ENCODE measurements at places on chromosomes 12 and 14. TPM values are rescaled to one million over a fixed set of nuclear protein-coding genes. Genes with fewer than 3 reads are reported as not detected.

DNA sequence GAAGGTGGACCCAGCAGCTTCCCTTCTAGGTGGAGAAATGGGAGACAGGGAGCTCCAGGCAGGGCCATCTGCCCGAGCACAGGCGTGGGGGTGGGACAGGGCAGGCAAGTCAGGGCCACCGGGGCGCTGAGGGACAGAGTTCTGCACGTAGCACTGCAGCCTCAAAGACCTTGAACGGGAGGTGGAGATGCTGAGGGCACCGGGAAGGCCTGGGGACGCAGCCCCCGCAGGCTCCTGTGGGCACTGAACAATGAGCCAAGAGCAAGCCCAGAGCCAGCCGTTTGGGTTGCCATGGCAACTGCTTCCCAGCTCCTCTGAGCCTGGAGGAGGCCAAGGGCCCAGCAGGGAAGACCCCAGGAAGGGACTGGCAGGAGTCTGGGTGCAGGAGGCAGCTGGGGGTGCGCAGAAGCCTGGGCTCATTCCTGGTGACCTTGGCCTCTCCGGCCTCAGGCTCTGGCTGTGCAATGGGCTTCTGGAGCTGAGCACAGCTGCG is 3.4 kb downstream of the LBHD2 start:
- DNase-seq, result no peak

- no peak for DNase-seq
Measured at GRCh38 chr14:58872061-58872460, 234.3 kb downstream of the DACT1 start.

DNA sequence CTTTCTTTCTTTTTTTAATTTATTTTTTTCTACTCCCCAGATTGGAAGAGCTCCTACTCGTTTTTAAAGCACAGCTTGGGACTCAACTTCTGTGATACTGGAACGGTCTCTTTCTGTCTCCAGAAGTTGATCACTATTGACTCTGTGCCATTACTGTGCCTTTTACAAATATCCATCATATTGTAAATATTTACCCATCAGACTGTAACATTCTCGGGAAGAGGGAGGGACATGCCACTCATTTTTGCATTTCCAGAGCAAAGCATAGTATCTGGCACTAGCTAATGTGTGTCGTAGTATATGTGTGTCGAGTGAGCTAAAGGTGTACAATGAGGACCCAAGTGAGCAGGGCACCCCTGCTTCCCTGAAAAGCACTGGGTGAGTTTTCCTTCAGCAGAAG is 24.0 kb upstream of the GSG1 start:
- no peak for DNase-seq

GRCh38 chr14:58060077-58060476 is 91.9 kb downstream of the ARMH4 start:
- DNase-seq, result no peak

- DNase-seq, result no peak
Measured at GRCh38 chr14:68987653-68988036, 8.5 kb upstream of the ACTN1 start.

AQP6 gene
- not detected for total RNA-seq

DNAJC22 gene
- 0.09 TPM for total RNA-seq

MYBPC1 gene
- 4.6 TPM for total RNA-seq

All from thymus (tissue), 14 donors.